ENCODE measurements at places on chromosomes 4 and X. TPM values are rescaled to one million over a fixed set of nuclear protein-coding genes. Genes with fewer than 3 reads are reported as not detected.

AFF2 gene
- 6.8 TPM for total RNA-seq

SLITRK4 gene
- 3.6 TPM for total RNA-seq

MAGEC1 gene
- not detected for total RNA-seq

GATA1 gene
- total RNA-seq, result not detected

NR3C2 gene
- total RNA-seq, result 1.8 TPM

RNF150 gene
- total RNA-seq, result 1.0 TPM

CPZ gene
- 30.3 TPM for total RNA-seq

HELT gene
- total RNA-seq, result not detected

GC gene
- total RNA-seq, result not detected

SLC26A1 gene
- 0.09 TPM for total RNA-seq

RBM47 gene
- total RNA-seq, result 3.2 TPM

NPNT gene
- total RNA-seq, result 0.30 TPM

ATP8A1 gene
- 0.59 TPM for total RNA-seq

MAGED4 gene
- total RNA-seq, result 53.1 TPM

GNL3L gene
- total RNA-seq, result 44.8 TPM

WDR44 gene
- total RNA-seq, result 25.7 TPM

Data from smooth muscle cell of the umbilical artery (primary cell).